RKO (cell line): ENCODE measurements at places on chromosomes 3 and 15.

DNA sequence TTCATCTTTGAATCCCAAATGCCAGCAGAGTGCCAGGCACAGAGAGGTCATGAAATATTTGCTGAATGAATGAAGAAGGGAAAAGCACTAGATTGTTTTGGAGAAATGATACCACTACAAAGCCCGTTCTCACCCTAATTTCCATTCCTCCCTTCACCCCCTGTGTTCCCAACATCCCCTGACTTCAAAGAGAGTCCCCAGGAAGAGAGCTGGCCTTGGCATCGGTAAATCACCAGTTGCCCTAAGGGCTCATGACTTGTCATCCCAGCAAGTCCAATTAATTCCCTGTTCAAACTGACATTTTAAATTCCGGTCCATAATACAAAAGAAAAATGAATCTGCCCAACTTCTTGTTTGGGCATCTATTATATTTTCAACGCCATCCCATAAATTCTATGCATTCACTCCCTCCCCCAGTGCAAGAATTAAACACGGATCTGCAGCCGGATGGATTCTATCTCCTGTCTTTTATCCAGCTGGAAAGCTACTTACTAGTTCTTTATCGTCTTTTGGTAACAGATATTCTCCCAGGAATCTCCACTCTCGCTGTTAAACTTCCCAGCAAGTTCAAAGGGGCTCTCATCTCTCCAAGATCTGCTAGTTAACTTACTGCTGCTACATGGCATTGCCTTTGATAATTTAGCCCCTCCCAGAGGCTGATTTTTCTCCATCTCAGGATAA lies 63.9 kb upstream of the TSC22D2 start:
- DNase-seq = no peak

- DNase-seq = no peak
Measured at GRCh38 chr3:46504789-46505188, 7.0 kb downstream of the RTP3 start.

DNA sequence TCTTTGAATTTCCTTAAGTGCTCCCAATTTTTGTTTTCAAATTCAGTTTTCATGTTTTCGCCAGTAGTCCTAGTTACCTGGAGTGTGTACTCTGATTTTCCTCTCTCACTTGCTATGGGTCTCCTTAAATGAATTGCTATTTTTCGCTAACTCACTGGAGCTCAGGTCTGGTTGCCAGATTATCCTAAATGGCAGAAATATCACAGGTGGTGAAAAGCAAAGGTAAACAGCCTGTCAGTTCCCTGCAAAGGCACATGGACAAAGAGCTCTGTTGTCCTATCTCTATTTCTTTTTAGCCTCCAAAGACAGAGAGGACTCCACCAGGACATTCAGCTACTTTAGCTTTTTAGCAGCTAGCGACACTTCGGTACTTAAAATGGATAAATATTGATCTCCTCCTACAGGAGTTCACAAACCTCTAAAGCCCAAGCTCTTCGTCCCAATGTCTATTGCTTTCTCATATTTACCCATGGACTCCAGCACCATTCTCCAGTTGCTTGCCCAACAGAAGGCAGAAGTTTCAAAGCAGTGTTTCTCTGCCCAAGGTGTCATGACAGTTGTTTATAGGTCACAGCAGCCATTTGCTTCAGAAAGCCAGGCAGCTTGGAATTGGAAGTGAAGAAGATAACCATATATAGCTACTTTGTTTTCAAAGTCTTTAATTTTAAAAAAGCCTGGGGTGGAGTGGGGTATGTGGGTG lies 12.3 kb downstream of the ZBTB20 start:
- no peak for DNase-seq

DNA sequence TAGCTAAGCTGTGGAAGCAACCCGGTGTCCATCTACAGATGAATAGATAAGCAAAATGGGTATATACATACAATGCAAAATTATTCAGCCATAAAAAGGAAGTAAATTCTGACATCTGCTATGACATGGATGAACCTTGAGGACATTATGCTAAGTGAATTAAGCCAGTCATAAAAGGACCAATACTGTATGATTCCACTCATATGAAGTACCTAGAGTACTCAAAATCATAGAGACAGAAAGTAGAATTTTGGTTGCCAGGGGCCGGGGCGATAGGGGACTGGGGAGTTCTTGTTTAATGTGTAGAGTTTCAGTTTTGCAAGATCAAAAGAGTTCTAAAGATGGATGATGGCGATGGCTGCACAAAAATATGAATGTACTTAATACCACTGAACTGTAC lies 10.3 kb downstream of the EID1 start:
- DNase-seq = no peak

GRCh38 chr3:8154617-8155016 lies 347.0 kb upstream of the LMCD1 start:
- DNase-seq = no peak

DNA sequence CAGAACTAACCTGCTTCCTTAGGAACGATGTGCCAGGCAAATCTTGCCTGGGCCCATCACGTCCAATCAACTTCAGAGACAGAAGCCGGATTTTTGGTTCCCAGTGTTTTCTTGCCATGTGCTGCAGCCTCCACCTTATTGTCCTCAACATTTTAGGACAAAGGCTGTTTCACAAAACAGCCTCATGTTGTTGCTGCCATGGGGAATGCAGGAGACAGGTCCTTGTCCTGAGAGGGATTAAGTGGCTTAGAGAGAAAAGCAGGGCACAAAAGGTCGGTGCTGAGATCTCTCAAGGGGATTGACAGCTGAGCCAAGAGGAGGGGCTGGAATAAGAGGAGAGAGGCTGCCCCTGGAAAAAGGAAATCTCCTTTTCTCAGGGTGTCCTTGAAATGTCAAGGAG lies 11.3 kb upstream of the NMNAT3 start:
- no peak for DNase-seq

DNA sequence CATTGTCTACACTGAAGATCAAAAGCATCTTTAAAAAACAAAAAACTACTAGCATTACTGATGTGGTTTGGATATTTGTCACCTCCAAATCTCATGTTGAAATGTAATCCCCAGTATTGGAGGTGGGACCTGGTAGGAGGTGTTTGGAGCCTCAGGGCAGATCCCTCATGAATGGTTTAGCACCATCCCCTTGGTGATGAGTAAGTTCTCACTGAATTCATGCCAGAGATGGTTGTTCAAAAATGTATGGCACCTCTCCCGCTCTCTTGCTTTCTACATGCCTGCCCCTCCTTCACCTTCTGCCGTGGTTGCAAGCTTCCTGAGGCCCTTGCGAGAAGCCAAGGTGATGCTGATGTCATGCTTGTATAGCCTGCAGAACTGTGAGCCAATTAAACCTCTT lies 136.6 kb upstream of the FHIT start:
- no peak for DNase-seq

DNA sequence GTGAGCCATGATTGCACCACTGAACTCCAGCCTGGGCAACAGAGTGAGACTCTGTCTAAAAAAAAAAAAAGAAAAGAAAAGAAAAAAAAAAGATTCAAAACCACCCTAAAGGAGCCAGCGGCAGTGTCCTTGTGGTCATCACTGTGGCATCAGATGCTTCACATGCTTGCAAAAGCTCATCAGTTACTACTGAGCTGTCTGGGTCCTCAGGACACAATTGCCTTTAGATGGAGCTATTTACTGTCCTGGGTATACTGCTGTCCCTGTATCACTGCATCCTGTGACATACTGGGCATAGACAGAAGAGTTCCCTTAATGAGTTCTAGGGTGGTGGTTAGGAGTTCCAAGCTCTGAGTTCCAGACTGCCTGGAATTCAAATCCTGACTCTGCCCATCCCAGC lies 85.8 kb downstream of the LINGO1 start:
- DNase-seq = no peak

- no peak for DNase-seq
Measured at GRCh38 chr3:52253314-52254304, 8.1 kb downstream of the PPM1M start.

DNA sequence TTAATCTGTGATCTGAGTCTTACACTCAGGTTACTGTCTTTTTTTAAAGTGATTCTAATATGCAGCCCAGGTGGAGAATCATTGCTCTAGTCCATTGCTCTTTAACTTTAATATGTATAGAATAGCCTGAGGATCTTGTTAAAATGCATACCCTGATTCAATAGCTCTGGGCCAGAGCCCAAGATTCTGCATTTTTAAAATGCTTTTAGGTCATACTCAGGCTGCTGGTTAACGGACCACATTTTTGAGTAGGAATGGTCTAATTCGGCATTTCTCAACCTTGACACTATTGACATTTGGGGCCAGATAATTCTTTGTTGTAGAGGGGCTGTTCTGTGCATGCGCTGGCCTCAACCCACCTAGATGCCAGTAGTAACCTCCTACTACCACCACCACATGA lies 20.9 kb upstream of the FSTL1 start:
- no peak for DNase-seq

- no peak for DNase-seq
Measured at GRCh38 chr3:185210621-185211142, 43.2 kb downstream of the EHHADH start.

DNA sequence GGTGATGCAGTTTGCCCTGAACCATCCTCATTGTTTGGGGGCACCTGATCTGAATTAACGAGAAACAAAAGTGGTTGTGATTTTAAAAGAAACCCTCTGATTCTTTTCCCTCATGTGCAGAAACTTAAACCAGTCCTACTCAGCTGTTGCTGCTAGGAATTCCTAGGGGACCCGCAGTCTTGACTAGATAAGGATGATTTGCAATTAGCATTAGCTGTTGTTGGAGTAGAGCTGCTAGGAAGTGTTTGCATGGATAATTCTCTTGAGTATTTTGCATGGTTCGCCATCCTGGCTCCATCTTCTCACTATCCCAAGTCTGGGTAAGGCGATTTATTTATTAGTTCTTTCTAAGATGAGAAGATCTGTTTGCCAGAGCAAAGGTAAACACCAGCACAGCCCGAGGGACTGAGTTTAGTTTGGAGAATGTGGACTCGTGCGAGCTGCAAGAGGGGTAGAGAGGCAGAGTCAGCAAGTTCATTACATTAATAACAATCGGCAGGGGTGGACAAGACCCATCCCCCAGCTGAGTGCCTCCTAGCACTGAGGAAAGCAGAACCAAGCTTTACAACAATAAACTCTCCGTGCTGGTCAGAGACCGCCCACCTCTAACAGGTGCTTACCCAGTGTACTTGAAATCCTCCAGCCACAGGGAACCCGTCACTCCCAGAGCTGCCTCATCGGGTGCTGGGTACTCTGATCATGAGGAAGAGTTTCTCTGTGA lies 4.1 kb downstream of the FGD5 start:
- DNase-seq = no peak

GRCh38 chr15:42490671-42491538 lies at the start of gene ZNF106:
TSS of gene ZNF106 (minus strand) at chr15:42491141. CDS start at chr15:42472289, 18,852 bp downstream.
- peak; percentile 95 for DNase-seq

DNA sequence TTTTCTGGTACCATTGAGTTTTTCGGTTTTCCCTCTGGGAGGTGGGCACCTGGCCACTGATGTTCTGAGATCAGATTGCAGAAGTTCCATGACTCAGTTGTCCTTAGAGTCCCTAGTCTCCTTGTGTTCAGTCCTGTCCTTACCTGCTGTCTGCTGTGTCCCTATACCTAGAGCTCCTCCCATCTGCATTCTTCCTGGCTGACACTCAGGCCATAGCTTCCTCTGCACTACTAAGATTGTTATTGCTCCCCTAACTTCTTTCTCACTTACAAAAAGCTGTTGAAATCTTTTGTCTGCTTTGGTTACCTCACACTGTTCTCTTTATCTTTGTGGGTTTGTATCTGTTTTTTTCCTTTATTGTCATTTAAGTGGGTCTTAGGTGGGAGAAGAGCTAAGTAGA lies 13.2 kb downstream of the USP3 start:
- DNase-seq = no peak

- no peak for DNase-seq
Measured at GRCh38 chr3:177744873-177745606, 547.8 kb upstream of the TBL1XR1 start.

GRCh38 chr3:55579496-55579895 lies 92.4 kb upstream of the WNT5A start:
- no peak for DNase-seq

GRCh38 chr3:150292891-150293290 lies 115.2 kb upstream of the TSC22D2 start:
- DNase-seq = no peak

DNA sequence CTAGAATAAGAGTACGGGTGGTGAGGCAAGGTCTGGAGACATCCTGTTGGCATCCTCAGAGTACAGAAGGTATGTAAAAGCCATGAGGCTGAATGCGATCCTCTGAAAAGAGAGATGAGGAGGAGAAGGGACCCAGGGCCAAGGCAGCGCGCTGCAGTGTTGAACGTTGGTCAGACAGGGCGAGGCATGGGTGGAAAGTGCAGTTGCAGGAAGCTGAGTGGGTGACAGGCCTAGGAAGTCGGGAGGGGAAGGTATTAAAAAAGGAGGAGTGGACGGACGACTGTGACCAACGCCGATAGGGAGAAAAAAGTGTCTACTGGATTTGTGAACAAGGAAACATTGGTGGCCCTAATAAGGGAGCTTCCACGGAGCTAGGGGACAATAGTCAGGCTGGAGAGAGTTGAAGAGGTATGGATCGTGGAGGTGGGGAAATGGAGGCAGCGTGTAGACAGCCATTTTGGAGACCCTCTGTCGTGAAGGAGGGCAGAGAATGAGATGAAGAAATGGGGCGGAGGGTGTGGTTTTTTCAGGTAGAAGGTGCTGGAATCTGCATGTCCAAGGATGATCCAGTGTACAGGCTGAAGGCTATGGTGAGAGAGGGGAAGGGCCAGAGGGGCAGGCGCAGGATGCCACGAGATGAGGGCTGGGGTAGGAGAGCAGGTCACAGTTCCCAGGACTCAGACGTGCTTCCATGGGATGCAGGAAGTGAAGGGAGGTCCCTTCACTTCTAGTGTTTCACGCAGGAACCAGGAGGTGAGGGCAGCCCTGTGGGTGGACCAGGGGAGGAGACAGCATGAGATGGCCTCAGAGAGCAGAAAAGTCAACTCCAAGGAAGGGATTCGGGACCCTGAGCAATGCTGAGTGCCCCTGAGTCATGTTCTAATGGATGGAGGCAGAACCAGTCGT lies 115.9 kb downstream of the ASB7 start:
- no peak for DNase-seq

GRCh38 chr15:76363251-76363650 lies 26.7 kb downstream of the ISL2 start:
- no peak for DNase-seq

GRCh38 chr3:140206196-140207040 lies 271.4 kb downstream of the CLSTN2 start:
- peak; percentile 52 for DNase-seq

DNA sequence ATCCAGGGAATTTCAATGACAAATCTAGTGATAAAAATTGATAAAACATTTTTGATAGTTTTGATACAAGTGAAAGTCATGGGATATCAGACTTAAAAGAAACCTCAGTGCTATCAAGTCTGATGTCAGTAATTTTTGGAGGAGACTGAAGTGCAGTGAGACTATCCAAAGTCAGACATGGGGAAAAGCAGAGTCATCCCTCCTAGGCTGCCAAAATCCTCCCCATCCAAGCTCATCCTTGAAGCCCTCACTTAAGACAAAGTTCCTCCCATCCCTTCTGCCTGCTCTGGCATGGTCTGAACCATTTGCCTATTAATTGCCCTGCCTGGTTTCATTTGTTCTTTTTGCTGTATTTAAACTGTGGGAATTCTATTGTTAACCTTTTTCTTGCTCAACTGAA lies 456.9 kb upstream of the UBE2E2 start:
- DNase-seq = no peak

- no peak for DNase-seq
Measured at GRCh38 chr3:64650715-64651114, 37.1 kb downstream of the ADAMTS9 start.
